ENCODE measurements at places on chromosomes 13 and 19.

DNA sequence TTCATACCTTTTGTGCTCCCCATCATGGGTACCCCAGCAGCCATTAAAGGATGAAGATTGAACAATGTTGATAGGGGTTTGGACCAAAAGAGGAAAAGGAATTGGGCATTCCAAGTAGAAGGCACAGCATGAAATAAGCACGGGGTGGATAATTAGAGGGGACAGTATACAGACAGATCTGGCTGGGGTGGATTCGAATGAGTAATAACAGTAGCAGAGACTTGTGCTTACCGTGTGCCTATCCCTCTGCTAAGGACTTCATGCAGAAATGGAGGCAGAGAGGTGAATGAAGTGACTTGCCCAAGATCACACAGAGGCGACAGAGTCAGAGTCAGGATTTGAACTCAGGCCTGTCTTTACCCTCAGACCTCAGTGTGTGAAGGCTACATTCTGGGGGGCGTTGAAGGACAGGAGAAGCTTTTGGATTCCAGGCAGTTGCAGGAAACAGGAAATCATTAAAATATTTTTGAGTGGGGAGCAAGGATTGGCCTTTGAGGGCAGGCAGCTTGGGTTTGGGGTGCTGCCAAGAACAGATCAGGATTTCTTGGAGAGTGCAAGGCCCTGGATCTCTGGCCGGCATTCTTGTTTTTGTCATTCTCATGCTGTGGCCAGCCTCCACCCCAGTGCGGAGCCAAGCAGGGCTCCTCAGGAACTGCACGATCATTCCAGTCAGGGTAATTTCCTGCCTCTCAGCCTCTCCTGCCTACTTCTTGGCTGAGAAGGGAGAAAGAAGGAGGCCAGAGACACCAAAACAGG is 18.7 kb downstream of the PAF1 start:
- DNase-seq: no peak

DNA sequence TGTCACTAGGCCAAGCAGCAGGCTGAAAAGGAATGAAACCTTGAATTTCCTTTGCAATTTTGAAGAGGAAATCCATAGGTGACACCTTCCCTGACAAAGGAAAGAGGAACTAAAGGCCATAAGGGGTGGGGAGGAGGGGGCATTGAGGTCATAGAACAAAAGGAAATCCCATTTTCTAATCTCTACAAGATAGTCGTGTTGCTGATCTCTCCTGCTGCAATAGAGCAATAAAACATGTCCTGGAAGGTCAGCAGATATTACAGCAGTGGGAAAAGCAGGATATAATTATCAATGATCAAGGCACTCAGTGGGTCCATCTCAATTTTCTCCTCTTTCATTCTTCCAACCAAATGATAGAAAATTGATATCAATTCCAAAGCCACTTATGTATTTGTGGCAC is 20.3 kb upstream of the RAP2A start:
- no peak for DNase-seq

GRCh38 chr19:48950830-48951519 is 3.7 kb upstream of the BAX start:
- DNase-seq: no peak

GRCh38 chr19:13043285-13043684 is 48.0 kb downstream of the NFIX start:
- DNase-seq: no peak

DNA sequence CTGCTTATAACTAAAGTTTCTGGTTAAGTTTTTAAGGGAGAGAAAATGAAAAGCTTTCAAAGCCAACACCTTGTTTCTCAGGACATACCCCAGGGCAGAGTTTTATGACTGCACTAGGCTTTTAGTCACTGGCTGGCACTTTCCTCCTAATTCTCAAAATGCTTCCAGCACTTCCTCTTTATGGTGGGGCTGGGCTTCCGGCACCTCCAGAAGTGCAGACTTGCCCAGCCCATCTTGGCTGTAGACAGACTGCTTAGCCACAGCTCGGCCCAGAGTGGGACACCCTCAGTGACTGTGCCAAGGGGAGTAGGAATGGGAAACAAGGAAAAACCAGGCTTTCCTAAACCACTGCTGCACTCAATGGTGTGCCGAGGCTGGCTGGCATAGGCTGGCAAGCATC is 23.2 kb upstream of the GTF3A start:
- DNase-seq: no peak

DNA sequence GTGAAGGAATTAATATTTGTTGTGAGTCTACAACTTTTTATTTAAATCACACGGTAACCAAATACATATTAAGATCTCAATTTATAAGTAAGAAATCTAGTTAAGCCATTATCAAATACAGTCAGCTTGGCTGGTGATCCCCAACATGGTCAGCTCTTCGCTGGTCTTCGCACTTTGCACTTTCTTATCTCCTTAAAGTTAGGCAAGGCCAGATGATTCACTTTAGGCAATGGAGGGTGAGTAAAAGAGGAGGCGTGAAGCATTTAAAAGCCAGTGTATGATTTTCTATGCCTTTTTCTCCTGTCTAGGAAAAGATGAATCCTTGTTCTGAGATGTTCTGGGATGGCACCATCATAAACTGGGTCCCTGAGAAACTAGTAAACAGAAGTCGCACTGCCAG is 793.7 kb upstream of the ARGLU1 start:
- no peak for DNase-seq

DNA sequence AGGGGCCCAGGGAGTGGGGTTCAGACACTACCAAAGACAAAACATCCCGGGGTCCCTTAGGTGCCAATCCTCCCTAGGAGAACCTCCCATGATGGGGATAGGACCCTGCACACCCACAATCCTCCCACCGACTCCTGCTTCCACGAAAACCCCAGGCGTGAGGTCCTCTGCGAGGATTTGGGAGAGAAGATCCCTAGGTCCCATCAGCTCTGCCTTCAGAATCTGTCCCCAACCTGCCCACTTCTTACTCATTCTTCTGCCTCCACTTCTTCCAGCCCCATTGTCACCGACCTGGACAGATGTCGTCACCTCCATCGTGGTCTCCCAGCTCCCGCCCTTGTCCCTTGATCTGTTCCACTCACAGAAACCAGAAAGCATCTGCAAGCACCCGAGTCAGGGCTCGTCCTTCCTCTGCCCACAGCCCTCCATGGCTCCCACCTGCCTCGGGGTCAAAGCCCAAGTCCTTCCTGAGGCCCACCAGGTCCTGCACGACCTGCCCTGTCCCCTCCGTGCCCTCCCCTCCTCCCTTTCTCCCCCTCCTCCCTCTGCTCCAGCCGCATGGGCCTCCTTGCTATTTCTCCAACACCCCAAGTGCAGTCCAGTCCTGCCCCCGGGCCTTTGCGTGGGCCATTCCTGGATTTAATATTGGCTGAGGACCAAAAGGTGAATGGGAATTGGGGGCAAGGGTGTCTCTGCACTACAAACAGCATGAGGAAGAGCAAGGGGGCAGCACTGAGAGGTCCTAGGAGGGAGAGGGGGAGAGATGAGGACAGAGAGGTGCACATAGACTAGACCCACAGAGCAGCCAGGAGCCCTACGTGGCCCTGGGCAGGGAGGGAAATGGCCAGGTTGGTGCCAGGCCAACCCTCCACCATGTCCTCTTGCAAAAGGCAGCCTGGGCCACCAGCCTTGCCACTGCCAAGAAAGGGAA is 51.3 kb downstream of the PTPRS start:
- DNase-seq: no peak

All from stimulated activated CD4-positive, alpha-beta T cell treated with anti-CD3 and anti-CD28 coated beads, Interleukin-1b, Interleukin-23, amount 100 ng/mL, for 4 hours (primary cell).